ENCODE measurements at places on chromosomes 6 and 20.

DNA sequence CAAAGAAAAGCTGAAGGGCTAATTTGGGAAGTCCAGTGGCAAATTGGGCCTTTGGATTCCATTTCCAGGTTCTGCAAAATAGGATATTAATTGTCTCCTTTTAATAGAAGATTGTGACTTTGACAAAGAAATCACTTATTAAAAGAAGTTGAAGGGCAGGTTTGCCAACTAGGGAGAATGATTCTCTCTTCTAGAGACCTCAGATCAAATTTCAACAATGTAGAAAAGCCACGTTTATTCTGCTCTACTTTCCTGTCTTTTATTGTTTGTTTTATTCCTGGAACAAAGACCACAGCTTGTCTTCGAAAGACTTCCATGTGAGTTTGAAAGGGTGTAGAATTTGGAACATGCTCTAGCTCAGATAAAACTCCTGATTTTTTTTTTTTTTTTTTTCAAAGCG is 65.5 kb upstream of the PRL start:
- no peak for DNase-seq

DNA sequence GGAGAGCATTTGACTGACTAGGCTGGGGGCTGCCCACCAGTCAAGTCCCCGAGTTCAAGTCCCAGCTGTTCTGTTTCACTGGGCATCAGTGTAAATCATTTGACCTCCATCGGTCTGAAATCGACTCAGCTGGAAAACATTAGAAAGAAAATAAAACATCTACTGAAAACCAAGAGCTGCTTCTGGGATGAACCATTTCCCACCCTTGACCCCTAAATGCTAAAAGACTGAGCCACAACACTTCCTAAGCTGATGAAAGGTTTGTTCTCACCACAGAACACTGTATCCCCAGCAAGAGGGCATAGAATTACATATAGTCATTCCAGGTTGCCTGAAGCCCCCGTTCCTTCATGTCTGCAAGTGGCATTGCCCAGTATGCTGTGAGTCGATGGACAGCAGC is 237.0 kb upstream of the TAB2 start:
- no peak for DNase-seq

DNA sequence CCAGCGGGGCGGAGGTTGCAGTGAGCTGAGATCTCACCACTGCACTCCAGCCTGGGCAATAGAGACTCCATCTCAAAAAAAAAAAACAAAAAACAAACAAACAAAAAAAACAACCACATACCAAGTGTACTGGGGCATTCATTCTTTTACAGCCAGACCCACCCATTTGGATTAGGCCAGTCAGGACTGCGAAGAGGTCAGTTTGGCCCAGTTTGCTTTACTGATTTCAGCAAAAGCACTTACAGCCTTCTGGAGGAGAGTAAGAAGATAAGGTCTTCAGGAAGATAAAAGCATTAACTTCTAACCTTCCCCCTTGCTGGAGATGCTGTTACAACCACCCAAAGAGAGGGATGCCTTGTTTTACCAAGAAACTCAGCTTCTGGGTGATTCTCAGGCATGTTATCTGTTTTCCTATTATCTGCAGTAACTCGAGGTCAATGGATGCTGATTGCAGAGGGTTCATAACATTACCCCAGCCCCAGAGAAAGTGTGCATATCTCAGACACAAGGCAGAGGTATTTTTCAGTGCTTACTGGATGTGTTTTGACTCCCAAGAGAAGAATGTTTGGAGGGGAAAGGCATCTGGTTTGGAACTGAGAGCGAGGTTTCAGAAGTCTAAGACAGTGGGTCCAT is 118.9 kb downstream of the RIN2 start:
- DNase-seq = no peak

- DNase-seq = no peak
Measured at GRCh38 chr6:162379757-162380409, 347.7 kb downstream of the PRKN start.

DNA sequence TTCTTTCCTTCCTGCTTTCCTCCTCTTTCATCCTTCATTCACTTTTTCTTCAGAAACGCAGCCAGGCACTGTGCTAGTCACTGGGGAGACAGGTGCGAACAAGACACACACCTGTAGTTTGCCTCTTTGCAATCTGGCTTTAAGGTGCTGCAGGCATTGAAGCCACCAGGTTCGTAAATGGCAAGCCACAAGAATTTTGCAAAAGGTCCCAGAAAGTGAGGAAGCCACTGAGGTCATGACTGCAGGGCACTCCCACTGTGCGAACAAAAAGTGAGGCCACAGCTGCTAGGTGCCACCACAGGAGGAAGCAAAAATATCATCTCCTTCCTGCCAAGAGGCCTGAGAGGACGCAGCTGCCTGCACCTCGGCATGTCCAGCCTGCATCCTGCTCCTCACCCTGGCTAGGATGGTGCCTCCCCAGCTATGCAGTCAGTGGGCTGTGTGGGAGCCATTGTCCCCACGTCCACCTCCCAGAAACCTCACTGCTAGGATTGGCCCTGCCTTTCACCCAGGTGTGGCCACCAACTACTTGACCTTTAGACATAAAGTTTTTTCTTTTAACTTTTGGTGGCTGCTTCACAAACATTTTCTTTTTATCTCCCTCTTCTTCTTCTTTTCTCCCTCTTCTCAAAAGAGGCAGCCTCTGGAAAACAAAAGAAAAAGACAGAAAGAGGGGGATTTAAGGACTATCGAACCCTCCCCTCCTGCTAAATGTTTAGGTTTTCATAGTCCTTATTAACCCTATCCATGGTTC is 230.8 kb downstream of the BCAS1 start:
- no peak for DNase-seq

- DNase-seq = no peak
Measured at GRCh38 chr6:99711925-99712324, 105.3 kb downstream of the PRDM13 start.

- DNase-seq = no peak
Measured at GRCh38 chr6:52454556-52454955, 34.4 kb downstream of the EFHC1 start.

- DNase-seq = no peak
Measured at GRCh38 chr6:152462716-152463115, 174.4 kb downstream of the SYNE1 start.

- no peak for DNase-seq
Measured at GRCh38 chr6:166156942-166157341, 10.7 kb downstream of the TBXT start.

All from head of caudate nucleus (tissue), 42 donors.